ENCODE measurements at places on chromosomes 1 and 21.

DNA sequence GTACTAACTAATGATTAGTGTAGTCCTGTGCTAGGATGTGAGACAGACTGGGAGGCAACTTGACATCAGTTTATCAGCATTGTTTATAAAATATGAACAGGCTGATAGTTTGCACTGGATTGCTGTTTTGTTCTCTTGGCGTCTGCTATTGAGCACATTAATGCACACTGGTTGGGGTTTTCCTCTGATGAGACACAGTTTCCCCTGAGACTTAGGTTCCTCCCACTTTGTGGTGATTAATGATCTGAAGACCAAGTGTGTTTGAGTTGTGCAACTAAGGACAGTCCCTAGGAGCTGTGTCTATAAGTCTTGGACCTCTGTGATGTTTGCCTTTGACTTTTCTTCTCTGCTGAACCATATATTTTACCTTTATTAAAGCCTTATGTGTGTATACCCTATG lies 1015.4 kb downstream of the AMY1C start:
- no peak for DNase-seq

DNA sequence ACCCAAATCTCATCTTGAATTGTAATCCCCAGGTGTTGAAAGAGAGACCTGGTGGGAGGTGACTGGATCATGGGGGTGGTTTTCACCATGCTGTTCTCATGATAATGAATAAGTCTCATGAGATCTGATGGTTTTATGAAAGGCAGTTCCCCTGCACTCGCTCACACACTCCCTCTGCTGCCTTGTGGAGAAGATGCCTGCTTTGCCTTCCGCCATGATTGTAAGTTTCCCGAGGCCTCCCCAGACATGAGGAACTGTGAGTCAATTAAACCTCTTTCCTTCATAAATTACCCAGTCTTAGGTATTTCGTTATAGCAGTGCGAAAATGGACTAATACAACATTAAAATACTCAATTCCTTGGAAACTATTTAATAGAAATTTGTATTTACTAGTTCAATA lies 99.2 kb downstream of the PROX1 start:
- no peak for DNase-seq

DNA sequence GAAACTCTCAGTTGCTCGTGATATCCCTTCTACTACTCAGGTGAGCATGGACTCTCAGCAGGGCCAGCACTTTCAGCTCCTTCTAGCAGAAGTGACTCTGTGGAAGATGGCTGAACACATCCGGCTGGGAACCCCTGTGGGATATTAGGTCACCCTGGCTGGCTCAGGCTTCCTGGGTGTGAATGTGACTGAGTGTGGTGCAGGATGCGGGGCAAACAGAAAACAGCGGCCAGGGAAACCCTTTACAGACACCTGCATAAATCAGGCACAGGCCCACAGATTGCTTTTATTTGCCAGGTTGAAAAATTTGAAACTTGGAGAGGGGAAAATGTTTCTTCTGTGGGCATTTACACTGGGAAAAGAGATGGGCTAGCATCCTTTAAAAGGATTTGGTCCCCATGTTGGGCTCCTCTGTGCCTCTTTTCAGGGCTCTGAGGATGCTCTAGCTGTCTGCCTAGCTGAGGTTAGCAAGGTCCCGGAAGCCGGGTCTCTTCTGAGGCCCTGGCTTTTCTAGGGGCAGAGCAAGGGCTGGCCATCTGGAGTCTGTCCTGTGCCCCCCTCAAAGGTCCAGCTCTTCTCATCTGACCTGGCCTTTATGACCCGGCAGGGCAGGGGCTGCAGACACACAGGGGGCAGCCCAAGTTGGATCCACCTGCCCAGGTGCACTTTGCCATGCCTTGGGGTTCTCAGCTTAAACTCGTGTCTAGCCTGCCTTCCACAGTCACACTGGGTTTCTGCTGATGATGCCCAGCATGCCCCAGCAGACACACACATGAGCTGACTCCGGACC lies 243.0 kb downstream of the SIPA1L2 start:
- DNase-seq, result no peak

- no peak for DNase-seq
Observed at GRCh38 chr21:45155910-45156309, 81.5 kb downstream of the ADARB1 start.

All from stimulated activated CD4-positive, alpha-beta T cell treated with anti-CD3 and anti-CD28 coated beads, Interleukin-12 subunit alpha, Interleukin-12 subunit beta, amount 100 ng/mL, for 4 hours (primary cell).